ENCODE measurements at places on chromosomes 7 and 10.

DNA sequence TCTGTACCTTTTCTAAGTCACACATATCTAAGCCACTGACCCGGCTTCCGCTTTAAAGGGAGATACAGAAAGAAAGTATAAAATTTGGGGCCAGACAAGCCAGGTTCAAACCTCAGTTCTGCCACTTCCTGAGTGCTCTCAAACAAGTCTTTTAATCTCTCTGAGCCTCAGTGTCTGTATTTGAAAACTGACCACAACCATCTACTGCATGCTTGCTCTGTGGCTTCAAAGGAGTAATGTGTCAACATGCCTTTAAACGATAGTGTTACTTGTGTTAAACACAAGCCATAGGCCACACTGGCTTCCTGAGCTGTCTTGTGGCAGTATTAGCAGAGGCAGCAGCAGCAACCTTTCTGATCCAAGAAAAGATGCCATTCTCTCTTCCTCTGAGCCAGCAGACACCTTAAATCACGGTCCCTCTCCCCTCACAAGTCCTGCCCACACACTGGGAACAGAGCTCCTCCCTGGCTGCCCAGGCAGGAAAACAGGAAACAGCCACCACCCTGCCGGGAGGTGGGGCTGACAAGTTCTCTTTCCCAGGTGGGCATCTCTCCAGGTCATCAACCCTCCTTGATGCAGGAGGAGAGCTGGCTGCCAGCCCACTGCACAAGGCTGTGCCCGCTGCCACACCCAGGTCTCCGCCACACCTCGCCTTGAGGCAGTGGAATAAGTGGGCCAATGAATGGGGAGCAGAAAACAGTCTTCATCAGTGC, 10.7 kb downstream of the HIP1 start:
- DNase-seq, result no peak

DNA sequence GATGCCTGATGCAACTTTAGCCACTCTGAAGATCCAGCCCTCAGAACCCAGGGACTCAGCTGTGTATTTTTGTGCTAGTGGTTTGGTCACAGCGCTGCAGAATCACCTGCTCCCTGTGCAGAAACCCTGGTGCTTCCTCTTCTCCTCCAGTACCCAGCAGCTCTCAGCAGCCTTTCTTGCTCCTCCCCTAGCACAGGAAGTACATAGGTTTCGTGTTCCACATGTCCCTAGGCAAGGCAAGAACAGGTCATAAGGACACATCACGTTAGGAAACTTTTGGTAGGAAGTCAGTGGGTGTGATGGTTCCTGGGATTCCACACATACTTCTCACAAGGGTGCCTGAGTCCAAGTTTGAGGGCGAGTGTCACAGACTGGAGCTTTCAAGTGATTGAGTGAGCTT, 167.9 kb upstream of the PRSS1 start:
- DNase-seq, result no peak

DNA sequence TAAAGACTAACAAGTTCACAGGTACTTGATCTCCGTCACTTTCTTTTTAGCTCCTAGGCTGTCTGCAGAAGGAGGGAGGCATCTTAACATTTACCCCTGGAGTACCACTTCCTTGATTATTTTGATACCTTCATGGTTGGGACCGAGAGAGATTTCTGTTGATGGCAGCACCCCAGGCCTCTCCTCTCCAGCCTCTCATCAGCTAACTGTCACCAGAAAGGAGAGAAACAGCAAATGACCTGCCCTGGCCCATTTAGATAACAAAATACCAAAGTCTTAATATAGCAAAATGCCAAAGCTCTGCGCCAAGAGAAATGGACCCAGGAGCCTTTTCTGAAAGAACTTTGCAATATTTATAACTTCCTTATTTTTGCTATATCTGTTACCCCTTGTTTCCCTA, 30.0 kb upstream of the KLHL7 start:
- DNase-seq, result no peak

- DNase-seq, result no peak
Observed at GRCh38 chr7:94003446-94004023, 620 bp downstream of the BET1 start.

- DNase-seq, result no peak
Observed at GRCh38 chr7:156792611-156793010, 100.4 kb downstream of the LMBR1 start.

GRCh38 chr7:131011432-131011742, 277.4 kb upstream of the KLF14 start:
- no peak for DNase-seq

DNA sequence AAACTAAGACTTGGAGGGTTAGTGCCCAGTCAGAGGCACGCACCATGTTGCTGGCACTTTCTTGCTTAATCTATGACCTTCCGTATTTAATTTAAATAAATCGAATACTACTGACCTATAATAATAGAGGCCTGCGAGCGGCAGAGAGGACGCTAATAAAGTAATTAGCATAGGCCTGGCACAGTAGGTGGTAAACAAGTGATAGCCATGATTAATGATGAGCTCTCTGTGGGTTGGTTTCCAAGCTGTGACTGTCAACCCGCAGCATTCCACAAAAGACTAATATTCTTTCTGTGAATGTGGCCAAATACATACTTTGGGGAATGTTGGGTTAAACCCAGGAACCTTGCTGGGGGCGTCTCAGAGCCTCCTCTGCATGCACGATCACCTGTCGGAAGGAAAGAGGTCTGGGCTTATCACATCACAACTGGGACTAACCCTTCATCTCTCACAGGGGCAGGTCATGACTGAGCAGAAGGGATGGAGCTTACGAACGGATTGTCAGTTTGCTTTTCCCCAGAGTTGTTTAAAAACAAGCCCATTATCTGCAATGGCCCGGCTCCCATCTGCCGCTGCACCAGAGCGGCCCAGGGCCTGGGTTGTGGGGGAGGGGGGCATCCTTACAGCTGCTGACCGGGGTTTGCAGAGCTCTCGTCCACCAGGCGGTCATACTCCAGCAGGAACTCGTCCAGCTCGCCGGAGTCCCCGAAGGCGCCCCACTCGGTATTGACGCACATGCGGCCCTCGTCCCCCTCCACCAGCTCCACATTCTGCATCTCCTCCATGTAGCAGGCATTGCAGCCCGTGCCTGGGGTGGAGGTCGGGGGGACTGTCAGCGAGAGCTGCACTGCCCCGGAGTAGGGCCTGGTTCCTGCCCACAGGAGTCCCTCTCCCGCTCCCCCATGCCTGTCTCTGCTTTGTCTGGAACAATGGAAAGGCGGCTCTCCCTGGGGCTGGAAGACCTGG, 6.2 kb upstream of the MYL7 start:
- no peak for DNase-seq

GRCh38 chr7:136078630-136079029, 101.5 kb upstream of the MTPN start:
- DNase-seq, result no peak

DNA sequence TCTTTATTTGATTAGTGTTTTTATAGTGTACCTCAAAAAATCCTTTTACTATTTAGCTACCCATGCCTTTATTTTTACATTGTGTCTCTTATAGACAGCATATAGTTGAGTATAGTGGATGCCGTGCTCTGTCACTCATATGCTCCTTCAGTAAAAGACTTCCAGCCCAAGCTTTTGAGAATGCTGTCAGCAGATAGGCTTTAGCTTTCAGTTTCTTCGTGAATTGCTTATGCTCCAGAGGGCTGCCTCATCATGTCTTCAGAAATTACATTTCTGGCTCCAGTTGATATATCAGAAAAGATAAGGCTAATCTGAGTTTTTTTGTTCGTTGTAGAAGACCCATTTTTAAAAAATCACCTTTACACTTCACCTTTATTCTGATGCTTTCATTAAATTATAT, 332.0 kb downstream of the NXPH1 start:
- no peak for DNase-seq

- DNase-seq, result no peak
Observed at GRCh38 chr7:158295966-158296797, 291.4 kb downstream of the PTPRN2 start.

DNA sequence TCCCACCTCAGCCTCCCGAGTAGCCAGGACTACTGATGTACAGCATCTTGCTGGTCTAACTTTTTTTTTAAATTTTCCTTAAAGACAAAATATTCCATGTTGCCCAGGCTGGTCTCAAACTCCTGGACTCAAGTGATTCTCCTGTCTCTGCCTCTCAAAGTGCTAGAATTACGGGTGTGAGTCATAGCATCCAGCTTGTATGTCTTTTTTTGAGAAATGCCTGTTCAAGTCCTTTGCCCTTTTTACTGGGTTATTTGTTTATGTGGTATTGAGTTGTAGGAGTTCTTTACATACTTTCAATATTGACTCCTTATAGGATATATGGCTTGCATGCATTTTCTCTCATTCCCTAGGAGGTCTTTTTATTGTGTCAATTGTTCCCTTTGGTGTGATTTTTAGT, 486.4 kb downstream of the MAGI2 start:
- DNase-seq, result no peak

DNA sequence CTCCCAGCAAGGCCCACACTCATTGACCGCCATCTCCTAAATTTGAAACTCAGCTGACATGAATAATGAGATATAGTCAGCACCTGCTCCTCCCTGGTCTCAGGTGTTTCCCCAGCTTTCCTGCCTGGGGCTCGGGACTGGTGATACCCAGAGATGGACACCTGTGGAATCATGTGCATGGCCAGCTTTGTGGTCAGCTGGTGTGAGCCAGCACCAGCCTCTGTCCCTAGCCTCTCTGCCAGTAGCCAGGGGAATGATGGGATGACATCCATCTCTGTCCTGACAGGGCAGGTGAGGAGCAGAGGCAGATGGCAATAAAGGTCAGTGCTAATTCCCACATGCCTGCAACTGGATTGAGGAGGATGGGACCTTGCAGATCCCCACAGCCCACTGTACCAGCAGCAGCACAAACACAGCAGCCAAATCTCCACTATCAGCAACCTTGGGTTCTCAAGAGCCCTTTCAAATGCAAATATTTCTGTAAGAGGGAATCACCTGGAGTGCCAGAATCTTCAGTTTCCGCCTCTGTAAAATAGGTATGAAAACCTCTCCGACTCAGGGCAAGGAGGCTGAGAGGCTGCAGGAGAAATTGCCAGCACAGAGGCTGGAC, 329.2 kb upstream of the ZMIZ1 start:
- DNase-seq, result no peak

DNA sequence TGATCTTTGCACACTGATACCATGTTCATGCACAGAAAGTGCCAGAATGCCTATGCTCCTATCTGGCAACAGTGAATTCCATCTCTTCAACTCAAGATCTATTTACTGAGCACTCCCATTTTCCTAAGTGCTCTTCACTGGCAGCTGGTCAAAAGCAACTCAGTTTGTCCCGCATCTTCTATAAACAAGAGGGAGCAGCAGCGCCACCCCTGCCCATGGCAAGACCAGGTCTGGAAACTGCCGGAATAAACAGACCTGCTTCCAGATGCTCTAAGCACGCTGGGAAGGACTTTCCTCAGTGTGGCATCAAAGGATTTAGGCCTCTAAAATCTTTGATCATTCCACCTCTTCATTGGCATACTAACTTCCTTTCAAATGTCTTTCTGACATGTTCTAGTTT, 104.4 kb upstream of the MACROH2A2 start:
- DNase-seq, result peak; percentile 31

DNA sequence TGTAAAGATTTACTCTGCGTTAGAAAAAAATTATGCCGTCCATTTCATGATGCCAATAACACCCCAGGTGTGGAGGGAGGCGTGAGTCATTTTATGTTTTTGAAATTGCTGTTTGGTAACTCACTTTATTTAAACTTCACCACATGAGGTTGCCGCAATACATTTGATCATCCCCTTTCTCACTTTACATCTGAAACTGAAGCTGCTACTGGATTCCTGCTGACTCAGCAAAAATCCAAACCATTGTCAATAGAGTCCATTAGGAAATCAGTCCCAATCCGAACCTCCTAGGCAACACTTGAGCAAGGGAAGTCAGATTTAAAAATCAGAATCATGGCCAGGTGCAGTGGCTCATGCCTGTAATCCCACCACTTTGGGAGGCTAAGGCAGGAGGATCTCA, 136.6 kb upstream of the SVIL start:
- no peak for DNase-seq

DNA sequence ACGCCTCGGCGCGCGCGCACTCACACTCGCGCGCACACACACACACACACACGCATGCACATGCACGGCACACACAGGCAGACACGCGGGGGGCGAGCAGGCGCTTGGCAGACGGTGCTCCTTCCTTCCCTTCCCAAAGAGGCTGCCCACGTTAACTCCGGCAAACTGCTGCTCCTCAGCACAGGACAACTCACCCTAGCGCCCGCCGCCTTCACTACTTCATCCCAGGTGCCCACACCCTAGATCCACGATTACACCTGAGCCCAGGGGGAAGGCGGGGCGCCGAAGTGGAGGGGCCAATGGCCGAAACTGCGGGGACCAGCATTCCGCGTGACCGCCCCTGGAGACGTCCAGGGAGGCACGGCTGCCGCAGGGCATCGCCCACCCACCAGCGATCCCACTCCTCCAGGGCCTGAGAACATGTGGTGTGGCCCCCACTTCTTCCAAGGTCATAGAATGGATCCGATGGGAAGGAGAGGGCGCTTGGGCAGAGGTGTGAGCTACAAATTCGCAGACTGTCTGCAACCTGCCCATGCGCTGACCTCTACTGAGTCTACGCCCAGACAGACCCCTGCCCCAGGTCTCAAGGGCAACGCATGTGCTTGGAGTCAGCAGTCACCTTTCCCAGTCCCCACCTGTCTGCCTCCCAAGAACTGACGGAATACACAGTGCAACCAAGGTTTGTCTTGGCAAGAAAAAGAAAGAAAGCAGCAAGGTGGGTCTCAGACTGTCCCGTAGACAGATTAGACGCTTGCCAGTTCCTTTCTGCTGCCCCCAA, 74.6 kb downstream of the CALN1 start:
- DNase-seq, result no peak

DNA sequence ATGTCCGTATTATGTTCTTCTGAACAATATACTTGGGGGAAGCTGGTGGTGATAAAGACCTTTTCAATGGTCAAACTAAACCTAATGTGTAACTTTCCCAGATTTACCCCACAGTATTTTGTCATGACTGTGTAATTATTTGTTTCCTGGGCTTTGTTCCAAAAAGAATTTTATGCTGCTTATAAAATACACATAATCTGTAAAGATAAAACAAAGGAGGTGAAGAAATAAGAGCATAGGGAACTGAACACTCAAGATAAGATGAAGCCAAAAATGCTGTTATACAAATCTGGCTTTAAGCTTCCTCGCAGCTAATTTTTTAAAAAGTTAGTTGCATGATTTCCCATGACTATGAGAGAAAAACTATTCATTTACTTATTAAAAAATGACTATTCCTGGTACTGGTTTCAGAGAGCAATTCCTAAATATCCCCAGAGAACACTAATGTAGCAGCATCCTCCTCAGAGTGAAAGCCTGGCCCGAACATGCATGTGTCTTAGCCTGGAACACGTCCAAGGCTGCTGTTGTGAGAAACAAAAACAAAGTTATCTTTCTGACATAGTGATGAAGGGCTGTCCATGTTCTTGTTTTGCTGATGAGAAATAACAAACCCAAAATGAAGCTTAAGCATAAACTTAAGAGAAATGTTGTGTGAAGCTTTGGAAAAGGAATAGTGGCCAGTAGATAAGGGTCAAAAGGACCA, 33.9 kb downstream of the MALSU1 start:
- DNase-seq, result no peak

DNA sequence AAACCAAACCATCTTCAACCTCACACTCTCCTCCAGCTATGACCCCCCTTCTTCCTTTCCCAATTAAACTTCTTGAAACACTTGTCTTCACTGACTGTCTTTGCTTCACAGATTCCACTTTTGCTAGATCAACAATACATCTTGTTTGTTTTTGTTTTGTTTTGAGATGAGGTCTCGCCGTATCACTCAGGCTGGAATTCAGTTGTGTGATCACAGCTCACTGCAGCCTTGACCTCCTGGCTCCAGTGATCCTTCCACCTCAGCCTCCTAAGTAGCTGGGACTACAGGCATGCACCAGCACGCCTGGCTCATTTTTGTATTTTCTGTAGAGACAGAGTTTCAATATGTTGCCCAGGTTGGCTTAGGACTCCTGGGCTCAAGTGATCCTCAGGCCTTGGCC, 59.7 kb downstream of the HIP1 start:
- DNase-seq, result no peak

Data from NCI-H187 (cell line).